ENCODE measurements at places on chromosomes 6 and 20.

DNA sequence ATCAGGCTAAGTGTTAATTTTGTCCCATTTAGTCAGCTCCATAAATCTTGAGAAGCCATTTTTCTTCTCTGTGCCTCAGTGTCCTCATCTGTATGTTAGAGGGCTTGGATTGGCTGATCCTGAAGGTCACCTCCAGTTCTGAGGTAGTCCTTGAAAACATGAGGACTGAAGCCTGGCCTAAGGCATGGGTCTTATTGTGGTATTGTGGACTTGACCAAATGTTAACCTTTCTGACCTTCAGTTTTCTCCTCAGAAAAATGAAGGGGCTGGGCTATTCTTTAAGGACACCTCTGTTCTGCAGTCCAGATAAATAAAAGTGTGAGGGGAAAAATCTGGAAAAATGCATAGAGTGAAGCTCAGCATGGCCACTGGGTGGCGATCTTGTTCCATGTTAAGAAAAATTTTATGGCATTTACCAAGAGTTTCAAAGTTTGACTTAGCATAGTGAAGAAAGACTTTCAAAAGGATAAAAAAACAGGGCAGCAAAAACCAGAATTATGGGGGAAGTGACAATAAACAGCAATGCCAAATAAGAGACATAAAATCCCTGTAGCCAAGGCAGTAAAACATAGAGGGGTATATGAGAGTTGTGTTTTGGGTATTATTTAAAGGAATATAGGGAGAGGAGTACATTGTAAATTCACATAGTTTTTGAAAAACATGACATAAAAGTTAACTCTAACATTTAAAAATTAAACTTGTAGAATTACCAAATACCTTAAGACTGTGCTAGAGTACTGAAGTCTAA lies 13.2 kb upstream of the TFB1M start:
- DNase-seq: peak; percentile 37

DNA sequence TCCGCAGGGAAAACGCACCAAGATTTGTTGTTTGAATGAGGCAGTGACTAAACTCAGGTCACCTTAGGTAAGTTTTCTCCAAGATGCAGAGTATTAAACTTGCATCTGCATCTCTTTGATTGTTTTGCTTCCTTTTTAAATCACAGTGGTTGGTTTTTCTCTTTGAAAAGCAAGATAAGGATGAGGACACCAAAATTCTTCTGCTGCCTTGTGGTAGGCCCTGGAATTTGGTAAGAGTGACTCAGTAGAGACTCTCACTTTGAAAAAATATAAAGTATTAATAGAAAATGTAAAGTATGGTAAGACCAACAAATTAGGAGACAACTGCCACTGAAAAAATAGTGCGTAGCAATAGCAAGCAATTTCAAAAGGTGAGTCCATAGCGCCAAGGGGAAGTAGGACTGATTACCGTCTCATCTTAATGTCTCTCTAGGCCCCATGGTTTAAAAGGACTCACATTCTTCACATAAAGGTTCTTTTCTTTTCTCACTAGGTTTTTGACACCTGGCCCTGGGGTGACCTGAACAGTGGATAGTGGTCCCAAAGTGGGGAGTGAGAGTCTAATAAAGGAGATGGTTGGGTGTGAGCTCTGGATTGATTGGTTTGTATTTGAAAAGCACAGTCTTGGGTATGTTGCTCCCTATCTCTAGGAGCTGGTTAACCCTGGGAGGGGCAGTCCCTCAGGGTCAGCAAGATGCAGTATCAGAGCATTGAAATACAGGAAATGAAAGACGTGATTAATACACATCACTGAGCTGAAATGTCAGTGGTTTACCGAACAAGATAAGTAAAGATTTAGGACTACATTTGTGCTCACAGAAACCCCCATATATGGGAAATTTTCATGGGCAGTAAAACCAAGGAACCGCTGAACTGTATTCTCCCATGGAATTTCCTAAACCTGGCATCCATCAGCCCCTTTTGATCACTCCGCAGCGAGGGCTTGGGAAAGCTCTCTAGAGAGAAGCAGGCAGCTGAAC lies 221.2 kb downstream of the SLC24A3 start:
- DNase-seq: no peak

DNA sequence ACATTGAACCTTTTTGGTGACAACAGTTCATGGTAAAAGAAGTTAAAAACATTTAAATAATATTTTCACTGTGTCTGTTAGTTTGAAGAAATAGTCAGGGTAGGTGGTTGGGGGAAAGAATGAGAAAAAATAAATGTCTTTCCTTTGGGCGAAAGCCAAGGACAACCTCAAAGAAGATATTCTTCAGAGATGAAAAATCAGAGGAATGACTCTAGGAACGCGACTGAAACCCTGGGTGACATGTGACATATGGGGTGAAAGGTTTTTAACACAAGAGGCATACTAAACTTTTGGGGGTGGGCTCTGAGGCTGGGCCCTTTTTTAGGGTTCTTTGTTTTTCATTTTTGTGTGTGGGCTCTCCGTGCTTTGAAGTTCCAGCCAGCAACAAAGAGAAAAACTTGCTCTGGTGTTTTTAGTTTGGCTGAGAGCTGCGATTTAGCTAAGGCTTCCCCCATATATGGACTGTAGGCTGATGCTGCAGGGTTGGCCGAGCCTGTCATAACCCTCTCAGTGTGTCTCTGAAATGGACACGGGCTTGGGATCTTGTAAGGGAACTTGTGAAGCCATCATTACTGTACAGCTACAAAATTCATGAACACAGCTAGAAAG lies 610.1 kb upstream of the ARID1B start:
- no peak for DNase-seq

- no peak for DNase-seq
These were observed 72.3 kb upstream of the SLC22A1 start for GRCh38 chr6:160049346-160049745.

DNA sequence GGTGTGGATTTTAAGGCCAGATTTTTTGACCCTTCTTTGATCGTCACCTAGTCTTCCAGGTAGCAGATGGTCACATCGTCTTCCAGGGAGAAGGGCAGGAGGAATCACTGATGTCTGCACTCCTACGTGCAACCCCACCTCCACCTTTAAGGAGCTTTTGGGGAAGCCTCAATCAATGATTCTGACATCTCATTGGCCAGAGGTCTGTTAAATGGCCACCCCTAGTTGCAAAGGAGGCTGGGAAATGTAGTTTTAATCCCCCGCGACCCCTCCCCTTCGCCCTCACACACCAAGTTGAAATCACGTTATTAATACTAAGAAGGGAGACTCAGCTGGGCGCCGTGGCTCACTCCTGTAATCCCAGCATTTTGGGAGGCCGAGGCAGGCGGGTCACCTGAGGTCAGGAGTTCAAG lies 151.4 kb downstream of the BCAS1 start:
- no peak for DNase-seq

DNA sequence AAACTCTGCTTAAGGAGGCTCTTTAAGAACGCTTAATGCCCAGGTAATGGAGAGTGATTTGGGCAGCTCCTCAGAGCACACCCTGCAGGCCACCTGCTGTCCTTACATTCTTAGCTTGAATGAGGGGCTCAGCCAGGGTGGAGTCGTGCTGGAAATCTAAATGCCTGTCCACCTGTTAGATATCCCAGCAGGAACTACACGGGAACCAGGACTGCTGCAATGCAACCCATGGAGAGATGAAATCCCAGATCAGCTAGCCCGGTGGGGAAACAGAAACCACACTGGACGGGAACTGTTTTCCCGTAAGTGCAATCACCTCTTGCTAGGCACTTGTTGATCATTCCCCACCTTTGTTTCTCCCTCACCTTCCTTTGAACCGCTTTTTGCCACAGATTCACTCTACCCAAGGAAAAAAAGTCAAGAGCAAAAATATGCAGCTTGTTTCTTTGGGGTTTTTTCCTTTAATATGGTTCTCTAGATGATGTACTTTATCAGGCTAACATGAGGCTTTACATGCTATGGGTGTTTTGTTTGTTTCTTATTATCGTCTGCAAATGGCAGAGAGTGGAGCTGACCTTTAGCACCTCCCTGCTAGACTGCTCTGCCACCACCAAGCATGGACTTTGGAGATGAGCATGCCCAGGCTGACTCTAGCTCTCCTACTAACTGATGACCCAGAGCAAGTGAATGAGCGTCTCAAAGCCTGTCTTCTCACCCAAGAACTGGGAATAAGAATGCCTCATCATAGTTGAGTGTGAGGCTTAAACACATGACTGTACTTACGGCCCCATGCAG lies 125.9 kb upstream of the TNFAIP3 start:
- DNase-seq: no peak

GRCh38 chr6:72032086-72032485 lies 145.7 kb downstream of the RIMS1 start:
- DNase-seq: no peak

Measured in left renal cortex interstitium (tissue), 4 donors.